ENCODE measurements at places on chromosomes 13 and 19.

DNA sequence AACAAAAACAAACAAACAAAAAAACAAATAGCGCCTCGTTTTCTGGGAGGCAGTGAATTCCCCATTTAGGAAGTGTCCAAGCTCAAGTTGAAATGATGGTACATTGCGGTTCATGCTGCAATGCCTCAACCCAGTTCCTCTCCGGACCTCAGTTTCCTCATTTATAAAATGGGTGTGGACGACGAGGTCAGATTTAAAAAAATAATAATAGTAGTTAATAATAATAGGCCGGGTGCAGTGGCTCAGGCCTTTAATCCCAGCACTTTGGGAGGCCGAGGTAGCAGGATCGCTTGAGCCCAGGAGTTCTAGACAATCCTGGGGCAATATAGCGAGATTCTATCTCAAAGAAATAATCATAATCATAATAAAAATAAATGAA is 15.5 kb upstream of the ERCC1 start:
- no peak for DNase-seq

GRCh38 chr19:6739390-6739882 is at the start of gene TRIP10:
Gene TRIP10, plus strand, starts transcription at chr19:6739680. Its CDS starts 82 bp downstream, at chr19:6739762.
- DNase-seq = peak; percentile 93

DNA sequence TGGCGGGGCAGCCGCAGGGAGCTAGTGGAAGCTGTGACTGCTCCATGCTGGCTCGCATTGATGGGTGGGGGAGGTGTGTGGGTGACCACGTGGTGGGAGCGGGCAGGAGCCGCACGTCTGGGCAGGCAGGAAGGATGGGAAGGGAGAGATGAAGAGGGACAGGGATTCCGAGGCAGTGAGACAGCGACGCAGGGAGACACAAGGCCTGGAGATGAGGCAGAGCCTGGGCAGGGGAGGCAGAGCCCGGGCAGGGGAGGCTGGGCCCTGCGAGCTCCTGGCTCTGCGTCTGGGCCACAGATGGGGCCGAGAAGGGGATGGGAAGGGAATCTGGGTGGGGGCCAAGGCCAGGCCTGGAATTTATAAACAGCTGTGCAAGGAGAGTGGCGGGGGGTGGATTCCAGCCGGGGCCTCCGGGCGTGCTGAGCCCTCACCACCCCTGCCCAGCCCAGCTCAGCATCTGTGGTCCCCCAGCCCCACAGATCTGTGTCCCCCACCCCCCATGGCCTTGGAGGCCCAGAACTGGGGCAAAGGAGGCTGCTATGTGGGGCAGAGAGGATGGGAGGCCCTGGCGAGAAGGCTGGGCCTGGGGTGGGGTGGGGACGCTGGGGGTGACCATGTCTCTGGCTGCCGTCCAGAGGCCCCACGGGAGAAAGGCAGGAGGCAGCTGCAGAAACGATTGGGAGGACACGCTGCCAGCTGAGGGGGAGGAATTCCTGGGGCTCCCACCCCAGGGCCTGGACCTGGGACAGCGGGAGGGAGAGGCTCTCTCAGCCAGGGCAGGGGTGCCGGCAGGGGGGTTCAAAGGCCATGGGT is 6.0 kb downstream of the EHD2 start:
- peak; percentile 95 for DNase-seq

- DNase-seq = no peak
Measured at GRCh38 chr19:48915757-48916156, 15.6 kb downstream of the NUCB1 start.

GRCh38 chr19:11444059-11444458 is 8.6 kb downstream of the PRKCSH start:
- no peak for DNase-seq

GRCh38 chr13:21009036-21009435 is 52.4 kb downstream of the LATS2 start:
- DNase-seq = no peak

DNA sequence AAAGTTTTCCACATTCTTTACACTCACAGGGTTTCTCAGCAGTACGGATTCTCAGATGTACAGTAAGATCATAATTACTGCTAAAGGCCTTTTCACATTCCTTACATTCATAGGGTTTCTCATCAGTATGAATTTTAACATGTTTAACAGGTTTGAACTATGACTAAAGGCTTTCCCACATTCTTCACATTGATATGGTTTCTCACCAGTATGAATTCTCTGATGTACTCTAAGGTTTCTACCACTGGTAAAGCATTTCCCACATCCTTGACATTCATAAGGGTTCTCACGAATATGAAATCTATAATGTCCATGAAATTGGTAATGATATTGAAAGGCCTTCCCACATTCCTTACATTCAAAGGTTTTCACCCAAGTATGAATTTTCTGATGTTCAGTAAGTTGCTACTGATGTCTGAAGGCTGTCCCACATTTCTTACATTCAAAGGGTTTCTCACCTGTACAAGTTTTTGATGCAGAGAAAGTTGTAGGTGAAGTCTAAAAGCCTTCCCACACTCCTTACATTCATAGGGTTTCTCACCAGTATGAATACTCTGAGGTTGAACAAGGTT is 22.0 kb downstream of the ZNF780B start:
- no peak for DNase-seq

DNA sequence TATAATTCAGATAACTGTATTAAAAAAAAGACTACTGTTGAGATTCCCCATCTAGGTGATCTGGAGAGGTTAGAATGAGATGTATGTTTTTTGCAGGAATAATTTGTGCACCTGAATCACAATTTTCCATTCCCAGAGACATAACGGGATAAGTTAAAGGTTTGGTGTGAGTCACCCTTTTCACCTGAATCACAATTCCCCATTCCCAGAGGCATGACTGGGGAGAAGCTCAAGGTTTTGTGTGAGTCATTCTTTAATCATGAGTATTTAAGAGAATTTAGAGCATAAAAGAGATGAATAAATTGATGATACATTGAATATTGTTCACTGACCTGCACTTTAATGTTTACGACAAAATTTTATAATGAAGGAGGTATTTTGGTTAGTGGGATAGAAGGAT is 9.0 kb downstream of the OR7A5 start:
- DNase-seq = no peak

DNA sequence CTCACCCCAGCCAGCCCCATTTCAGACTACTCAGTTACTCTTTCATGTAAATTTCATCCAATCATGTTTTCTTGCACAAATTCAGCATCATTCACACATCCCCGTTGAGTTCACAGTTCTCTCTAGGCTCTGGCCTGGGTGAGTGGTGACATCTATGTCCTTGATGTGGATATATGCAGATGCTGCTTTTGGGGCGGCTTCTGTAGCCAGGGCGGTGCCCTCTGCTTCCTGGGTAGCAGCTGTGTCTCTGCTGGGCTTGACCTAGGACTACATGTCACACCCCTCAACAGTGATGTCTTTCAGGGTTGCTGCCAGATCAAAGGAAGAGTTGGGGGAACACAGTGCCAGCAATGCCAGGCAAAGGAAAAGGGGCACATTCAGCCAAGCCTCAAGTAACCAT is 68.5 kb upstream of the KCTD15 start:
- DNase-seq = no peak

All from left forelimb (tissue), 1 donor.